ENCODE measurements at places on chromosomes 12 and 14.

DNA sequence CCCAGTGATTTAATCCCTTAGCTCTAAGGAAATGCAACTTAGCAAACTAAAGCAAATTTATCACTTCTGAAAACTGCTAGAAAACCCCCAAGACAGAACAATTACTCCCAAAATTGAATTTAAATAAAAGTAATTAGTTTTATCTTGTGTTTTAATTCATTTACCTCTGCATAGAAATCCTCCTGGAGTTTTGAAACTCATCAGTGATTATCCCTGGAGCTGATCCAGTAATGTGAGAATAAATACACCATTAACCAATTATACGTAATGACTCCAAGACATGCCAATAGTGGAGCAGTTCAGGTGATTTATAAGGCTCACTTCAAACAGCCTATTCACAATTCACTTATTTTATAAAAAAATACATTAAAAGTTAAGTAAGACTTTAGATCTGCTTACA lies 855.3 kb upstream of the FLRT2 start:
- no peak for DNase-seq

DNA sequence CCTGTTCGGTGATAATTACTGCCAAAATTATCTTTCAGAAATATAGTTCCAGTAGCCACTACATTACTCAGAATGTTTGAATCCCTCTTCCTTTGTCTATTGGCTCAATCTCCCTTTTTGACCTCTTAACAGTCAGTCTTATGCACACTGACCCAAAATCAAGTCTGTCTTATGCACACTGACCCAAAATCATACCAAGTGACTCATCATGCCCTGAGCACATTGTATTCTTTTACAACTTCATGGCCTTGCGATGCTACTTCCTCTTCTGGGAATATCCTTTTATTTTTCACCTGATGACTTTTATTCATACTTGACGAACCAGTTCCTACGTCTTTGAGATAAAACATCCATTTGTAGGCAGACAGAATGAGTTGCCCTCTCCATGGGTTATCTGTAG lies 182.3 kb downstream of the NPAS3 start:
- DNase-seq = no peak

DNA sequence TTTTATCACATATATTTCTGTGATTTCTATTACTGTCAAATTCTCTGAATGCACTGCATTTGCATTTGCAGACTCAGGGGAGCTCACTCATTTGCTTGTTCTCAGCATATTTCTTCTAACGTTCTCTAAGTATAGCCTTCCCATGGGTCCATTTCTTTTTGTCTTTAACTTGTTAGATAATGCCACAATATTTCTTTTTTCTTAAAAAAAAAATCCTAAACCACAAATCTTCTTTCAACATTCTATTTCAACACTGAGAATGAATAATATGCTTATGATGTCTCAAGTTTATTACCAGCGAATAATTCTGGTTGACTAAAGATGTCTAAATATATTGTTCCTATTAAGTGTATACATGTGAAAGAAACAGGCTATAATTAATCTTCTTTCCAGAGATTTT lies 200.2 kb downstream of the ANO6 start:
- no peak for DNase-seq

GRCh38 chr12:108169708-108170107 lies 40.6 kb downstream of the WSCD2 start:
- DNase-seq = no peak

DNA sequence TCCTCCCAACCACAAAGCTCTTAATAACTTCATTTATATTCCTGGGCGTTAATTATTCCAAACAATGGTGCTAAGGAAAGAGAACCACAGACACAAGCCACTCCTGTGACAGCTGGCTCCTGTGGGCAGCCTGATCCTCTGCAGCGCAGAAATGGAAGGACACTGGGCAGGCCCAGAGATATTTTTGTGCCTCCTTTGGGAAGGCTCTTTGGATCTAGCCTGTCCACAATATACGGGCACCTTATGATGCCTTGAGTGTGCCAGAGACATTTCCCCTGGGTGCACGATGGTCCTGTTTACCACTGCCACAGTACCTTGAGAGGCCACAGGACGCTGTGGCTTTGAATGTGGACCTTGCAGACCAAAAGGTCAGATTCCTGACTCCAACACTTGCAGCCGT lies 2.1 kb downstream of the ASB2 start:
- DNase-seq = no peak

- DNase-seq = no peak
These were observed 72.5 kb downstream of the ITPK1 start for GRCh38 chr14:93042968-93043940.

DNA sequence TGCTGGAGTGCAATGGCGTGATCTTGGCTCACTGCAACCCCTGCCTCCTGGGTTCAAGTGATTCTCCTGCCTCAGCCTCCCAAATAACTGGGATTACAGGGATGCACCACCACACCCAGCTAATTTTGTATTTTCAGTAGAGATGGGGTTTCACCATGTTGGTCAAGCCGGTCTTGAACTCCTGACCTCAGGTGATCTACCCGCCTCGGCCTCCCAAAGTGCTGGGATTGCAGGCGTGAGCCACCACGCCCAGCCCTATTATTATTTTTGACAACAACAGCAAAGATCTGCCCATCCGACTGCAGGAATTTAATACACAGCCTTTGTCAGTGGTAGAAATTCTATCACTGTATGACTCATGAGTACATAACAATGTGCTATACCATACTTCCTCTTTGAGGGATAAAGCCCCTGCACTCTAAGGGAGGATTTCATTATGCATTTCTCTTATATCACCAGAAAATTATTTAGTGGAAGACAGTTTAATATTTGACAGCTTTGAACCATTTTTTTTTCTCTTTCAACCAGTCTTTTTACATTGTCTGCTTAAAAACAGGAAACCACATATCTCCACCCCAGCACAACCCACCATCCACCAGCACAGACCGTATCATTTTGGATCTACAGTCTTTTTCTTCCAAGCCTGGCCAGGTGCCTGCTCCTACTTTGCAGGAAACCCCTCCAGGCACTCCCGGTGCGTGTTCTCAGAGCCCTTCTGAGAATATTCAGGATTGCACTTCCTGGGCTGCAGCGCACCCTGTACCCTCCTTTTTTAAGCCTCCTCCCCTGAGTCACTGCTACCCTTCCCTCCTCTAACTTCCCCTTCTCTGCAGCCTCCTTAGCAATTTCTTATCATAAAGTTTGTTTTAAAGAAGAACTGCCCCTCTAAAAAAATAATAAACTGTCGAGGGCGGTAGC lies 594 bp downstream of the ARHGDIB start:
- DNase-seq = peak; percentile 39

- no peak for DNase-seq
These were observed 4.0 kb upstream of the UNC79 start for GRCh38 chr14:93426750-93427149.

DNA sequence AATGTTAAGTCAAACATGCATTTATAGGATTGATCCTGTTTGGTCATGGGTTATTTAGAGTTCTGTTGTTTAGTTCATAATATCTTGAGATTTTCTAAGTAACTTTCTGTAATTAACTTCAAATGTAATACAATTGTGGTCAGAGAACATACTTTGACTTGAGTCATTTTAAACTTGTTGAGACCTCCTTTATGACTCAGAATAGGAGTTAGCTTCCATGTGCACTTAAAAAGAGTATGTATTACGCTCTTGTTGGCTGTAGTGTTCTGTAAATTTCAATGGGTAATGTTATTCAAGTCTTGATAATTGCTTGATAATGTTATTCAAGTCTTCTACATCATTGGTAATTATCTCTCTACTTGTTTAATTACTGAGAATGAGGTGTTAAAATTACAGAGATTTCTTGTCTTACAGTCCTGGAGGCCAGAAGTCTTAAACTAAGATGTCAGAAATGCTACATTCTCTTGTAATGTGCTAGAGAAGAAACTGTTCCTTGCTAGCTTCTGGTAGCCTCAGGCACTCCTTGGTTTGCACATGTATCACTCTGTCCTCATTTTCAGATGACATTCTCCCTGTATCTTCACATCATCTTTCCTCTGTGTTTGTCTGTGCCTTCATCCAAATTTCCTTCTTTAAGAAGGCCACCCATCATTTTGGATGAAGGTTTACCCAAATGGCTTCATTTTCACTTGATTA lies 197.3 kb downstream of the TMTC3 start:
- no peak for DNase-seq

- no peak for DNase-seq
These were observed 113.0 kb downstream of the RALGAPA1 start for GRCh38 chr14:35696119-35696518.

GRCh38 chr14:70785556-70785955 lies 23.8 kb downstream of the MAP3K9 start:
- no peak for DNase-seq

DNA sequence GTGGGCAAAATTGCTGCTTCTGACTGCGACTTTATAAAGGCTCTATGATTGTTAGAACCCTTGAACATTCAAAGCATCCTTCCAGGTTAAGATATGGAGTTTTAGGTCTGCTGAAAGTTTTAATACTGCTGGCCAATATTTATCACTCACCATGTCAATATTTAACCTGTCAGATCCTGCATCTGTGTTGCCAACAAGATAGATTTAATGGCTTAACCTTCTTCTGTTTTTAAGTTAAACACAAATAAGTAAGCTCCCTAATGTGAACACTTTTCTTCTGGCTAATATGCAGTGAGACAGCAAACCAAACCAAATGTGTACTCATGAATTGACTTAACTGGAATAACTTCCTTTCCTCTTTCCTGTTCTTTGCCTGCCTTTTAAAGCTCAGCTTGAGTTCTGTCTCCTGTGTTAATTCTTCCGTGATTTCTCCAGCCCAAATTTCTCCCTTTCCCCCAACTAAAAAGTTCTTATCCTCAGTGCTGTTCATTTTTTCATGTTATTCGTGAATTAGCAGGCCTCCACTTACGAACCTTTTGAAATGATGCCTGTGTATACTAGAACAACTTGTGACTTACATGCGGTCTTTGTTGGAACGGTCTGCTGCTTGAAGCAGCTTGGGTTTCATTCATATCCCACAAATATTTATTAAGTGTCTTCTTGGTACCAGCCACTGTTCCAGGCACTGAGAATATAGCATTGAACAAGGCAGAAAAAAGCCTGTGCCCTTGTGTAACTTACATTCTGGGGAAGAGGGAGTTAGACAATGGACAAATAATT lies 9.1 kb downstream of the FBXW8 start:
- no peak for DNase-seq

GRCh38 chr12:131555197-131555846 lies 155.6 kb upstream of the SFSWAP start:
- DNase-seq = no peak

DNA sequence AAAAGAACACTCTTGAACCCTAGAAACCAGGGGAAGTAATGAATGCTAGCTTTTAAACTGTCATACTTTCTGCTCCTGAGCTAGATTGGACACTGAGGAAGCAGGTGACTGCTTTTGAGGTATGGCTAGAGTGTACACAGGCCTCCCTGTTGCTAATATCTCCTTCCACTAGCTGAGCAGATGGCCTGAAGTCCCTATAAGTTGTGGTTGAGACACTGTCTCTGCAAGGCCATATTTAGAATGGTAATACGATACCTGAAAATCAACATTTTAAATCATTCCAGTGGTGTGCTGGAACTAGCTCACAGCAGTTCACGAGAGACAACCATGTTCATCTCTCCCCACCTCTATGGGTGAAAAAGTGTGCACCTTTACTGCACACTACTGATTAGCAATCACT lies 46.4 kb upstream of the BMP4 start:
- no peak for DNase-seq

DNA sequence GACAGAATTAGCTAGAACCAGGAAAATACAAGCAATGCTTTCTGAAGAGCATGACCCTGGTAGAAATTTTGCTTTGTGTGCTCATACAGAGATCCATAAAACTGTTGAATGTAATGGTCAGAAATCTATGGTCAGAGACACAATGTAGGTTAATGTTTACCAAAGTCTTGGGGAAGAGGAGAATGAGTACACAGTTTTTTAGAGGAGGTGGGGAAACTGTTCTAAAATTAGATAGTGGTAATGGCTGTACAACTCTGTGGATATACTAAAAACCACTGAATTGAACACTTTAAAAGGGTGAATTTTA lies 109.5 kb upstream of the ARHGAP5 start:
- DNase-seq = no peak

GRCh38 chr12:108320507-108321293 lies 18.4 kb downstream of the CMKLR1 start:
- no peak for DNase-seq

- DNase-seq = no peak
These were observed 79.6 kb downstream of the VRK1 start for GRCh38 chr14:96876747-96877146.

- DNase-seq = no peak
These were observed 9.7 kb upstream of the ZNF605 start for GRCh38 chr12:132965796-132966195.

DNA sequence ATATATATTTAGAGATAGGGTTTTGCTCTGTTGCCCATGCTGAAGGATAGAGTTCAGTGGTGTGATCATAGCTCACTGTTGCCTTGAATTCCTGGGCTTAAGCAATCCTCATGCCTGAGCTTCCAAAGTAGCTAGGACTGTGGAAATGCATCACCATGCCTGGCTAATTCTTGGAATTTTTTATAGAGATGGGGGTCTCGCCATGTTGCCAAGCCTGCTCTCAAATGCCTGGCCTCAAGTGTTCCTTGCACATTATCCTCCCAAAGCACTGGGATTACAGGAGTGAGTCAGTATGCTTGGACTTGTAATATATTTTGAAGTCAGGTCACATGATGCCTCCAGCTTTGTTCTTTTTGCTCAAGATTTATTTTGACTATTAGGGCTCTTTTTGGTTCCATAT lies 178.0 kb downstream of the RPAP3 start:
- no peak for DNase-seq

All from hematopoietic multipotent progenitor cell treated with erythropoietin and hydrocortisone succinate and interleukin-3 and kit ligand, for 17 days (in vitro differentiated cells).